NCI-H446 treated with DMSO at 0.1 percent for 48 hours (cell line): ENCODE measurements at places on chromosomes 5 and 9.

GRCh38 chr9:85510830-85511504 is 230.8 kb downstream of the AGTPBP1 start:
- no peak for DNase-seq

- DNase-seq, result no peak
Observed at GRCh38 chr9:89363311-89363670, 45.0 kb downstream of the SECISBP2 start.

DNA sequence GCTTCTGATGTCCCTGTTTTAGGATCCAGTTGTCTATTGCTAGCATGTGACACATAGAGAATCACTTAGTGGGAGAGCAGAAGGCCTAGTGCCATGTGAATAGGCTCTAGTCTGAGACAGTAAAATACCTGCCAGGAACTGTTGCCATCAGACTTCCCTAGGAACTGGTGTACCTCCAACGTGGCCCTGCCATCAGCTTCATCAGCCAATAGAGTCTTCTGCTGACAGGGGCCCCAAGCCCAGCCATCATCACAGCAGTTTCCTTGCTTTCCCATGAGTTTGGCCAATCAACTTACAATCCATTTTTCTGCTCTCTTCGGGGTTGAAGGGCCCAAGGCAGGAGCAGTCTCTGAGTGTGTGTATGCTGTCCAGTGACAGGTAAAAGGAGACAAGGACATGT is 128.4 kb upstream of the ADRA1B start:
- DNase-seq, result no peak

- no peak for DNase-seq
Observed at GRCh38 chr9:4684820-4685219, 5.5 kb downstream of the CDC37L1 start.

GRCh38 chr9:127118597-127119319 is 3.7 kb downstream of the ANGPTL2 start:
- DNase-seq, result no peak

DNA sequence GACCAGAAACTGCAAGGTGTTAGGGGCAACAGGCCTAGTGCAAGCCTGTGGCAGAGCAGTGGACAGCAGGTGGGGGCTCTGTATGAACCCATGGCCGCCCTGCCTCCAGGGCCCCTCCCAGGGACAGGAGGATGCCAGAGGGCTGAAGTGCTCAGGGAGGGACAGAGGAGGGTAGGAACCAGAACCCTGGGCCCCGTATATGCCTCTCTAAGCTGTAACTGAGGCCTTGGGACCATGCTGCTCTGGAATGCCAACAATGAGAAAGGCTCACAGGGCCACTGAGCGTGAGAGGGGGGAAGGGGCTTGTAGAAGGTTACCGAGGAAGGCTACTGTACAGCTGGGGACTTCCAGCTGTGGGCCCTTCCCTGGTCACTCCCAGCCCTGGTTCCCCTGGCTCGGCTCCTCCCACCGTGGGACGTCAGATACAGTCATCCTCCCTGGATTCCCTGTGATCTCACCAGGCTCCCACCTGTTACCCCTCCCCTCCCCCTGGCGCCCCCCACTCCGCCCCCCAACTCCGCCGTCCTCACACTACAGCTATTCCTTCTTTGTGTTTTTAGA is 21.1 kb downstream of the AQP7 start:
- DNase-seq, result no peak

DNA sequence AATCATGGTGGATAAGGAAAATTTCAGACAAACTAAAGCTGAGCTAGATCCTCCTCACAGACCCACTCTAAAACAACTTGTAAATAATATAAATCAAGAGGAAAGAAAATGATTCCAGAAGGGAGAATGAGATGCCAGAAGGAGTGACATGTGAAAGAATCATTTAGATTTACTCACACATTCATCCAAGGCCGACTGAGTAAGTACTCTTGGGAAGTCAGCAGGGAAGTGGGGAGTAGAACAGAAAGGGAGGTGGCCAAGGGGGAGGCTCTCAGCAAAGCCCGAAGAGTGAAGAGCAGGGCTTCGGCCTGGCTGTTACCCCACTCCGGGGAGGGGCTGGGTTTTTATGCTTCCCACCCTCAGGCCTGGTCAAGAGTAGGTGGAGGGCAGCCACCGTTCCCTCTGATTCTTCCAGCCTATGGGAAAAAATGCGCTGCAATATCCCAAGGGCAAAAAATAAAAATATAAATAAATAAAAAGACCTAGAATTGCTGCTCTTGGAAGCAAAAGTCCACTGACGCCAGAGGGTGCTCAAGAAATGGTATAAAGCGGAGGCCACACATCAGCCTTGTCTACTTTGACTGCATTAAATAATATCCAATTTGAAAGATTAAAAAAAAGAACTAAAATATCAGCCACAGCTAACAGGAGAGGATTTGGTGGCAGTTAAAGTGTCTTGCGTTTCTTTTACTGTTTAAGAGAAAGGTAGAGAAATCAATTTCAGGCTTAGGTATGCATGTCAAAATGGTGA is 110.2 kb upstream of the COL5A1 start:
- DNase-seq, result no peak

GRCh38 chr5:34509392-34509791 is 146.7 kb upstream of the RAI14 start:
- no peak for DNase-seq

GRCh38 chr5:96474073-96474472 is 41.0 kb upstream of the PCSK1 start:
- no peak for DNase-seq

- DNase-seq, result no peak
Observed at GRCh38 chr5:119393201-119393691, 37.4 kb downstream of the TNFAIP8 start.

GRCh38 chr5:122507581-122507980 is 195.5 kb downstream of the SNCAIP start:
- DNase-seq, result no peak

- DNase-seq, result no peak
Observed at GRCh38 chr9:89473762-89474469, 24.0 kb downstream of the SEMA4D start.

GRCh38 chr5:175444060-175444904 is at the start of gene DRD1:
Gene DRD1, minus strand, starts transcription at chr5:175444182. Its CDS starts 1,083 bp downstream, at chr5:175443099.
- no peak for DNase-seq

DNA sequence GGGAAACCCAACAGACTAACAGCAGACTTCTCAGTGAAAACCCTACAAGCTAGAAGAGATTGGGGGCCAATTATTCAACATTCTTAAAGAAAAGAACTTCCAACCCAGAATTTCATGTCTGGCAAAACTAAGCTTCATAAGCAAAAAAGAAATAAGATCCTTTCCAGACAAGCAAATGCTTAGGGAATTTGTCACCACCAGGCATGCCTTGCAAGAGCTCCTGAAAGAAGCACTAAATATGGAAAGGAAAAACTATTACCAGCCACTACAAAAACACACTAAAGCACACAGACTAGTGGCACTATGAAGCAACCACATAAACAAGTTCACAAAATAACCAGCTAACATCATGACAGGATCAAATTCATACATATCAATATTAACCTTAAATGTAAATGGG is 131.1 kb downstream of the OR2K2 start:
- no peak for DNase-seq

GRCh38 chr9:109017061-109017460 is 3.8 kb upstream of the CTNNAL1 start:
- no peak for DNase-seq

DNA sequence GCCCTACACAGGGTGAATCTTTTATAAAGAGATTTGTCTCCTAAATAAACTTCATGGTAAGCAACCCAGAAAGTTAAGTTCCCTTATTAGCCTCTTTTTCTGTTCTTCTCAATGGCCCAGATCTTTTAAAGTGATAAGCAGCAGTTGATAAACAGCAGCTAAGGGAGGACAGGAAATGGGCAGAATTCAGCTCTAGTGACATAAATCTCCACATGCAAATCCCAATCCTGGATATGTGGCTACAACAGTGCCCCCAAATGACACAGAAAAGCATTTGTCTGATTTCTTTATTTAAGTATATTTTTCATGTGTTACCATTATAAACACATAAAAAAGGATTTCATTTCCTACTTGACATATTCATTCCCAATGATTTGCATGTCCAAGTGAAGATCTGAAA is 199.0 kb downstream of the DTWD2 start:
- no peak for DNase-seq

GRCh38 chr9:94908011-94908563 is 181.6 kb downstream of the AOPEP start:
- DNase-seq, result no peak

DNA sequence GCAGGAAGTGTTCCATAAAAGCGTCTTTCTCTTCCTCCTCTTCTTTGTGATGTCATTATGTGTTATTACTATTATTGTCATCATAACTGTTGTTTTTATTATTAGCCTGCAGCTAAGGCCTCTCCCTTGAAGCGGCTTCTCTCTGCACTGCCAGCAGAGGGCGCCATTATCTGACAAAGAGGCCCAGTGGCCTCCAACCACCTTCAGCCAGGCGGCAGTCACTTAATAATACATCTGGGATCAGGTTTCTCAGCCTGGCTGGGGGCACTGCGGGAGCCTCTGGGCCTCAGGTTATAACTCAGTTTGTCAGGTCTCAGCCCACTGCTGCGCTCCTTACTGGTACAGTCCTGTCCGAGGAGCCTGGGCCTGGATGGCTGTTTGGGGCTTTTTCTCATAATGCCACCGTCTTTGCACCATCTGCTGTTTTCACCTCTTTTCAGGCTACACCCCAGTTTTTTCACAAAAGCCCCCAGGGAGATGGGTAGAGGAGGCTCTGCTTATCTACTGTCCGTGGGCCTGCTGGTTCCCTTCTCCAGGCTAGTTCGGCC is 281.9 kb downstream of the NSG2 start:
- DNase-seq, result no peak

DNA sequence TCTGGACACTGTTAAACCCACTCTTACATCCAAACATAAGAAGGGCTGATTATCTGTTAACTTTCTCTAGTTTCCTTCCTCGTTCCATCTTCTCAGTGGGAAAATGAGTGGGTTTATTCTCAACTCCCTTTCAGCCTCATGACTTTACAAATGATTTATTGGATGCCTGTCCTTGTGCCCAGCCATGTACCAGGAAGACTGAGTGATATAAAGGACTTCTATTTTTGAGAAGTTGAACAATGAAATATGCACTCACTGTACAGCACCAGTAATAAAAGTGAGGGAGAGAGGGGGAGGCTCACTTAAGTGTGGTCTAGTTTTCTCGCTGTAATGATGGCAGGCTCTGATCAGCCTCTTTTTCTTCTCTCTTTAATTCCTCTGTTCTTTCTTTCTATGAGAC is 277.6 kb downstream of the SMARCA2 start:
- no peak for DNase-seq

DNA sequence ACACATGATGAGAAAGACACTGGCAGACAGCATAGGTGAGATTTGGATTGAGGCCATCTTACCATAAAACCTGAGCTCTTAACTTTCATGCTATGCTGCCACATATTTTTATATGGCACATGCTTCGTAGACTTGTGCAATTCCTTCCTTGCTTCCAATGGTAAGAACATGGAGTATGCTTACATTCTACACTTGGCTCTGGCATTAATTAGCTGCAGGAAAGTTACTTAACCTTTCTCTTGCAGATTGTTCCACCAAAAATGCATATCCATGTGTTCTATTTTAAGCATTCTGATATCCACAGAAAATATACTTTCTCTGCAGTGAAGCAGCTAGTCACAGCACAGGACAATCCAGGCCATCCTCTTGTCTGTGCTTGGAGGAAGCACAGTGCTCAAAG is 119.4 kb downstream of the MPDZ start:
- DNase-seq, result no peak

DNA sequence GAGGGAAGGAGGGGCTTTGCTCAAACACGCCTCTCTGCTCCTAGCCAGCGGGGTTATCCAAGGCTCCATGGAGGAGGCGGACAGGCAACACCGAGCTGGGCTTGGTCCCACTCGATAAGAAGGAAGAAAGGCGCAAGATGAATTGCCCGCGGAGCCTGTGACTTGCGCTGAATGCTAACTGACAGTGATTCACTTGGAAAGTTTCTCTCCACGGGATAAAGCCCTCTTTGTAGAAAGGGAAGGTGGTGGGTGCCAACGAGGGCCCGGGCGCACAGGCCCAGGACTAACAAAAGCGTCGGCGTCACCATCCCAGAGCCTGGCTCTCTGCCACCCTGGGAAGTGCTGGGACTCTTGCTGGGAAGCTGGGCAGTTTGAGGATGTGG is 76.0 kb downstream of the VAV2 start:
- no peak for DNase-seq

DNA sequence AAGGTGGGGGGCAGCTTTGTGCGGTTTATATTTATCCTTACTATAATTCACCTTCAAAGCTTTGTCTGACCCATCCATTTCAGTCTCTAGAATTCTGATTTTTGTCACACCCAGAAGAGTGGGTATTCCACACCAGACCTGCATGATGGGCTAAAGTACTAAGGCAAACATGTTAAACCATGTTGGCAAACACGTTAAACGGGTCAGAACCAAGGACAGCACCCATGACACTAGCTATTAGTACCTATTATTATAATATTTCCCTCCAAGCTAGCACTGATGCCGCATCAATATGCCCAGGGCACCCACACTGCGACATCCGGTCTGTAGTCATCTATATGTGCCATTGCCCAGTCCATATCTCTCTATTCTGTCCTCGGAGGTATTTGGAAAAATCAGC is 104.7 kb downstream of the FBXW11 start:
- DNase-seq, result no peak

GRCh38 chr9:137304383-137305059 is 2.5 kb upstream of the NRARP start:
- DNase-seq, result no peak

DNA sequence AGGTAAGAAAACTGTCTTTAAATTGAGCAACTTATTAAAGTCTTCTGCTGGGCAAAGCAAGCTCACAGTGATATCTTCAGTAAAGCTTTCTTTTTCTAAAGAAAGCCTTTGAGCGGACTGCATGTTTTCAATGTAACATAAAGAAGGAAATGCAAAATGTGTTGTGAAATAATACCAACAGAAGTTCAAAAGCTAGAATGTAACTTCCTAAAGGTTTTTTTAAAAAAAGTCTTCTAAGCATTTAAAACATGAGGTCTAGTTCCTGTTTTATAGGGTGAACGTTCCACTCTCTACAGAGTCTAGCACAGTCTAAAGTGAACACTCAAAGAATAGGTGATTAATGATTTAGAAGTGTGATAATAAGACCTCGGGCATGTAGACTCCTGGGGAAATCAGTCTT is 62.9 kb downstream of the DENND1A start:
- DNase-seq, result no peak

DNA sequence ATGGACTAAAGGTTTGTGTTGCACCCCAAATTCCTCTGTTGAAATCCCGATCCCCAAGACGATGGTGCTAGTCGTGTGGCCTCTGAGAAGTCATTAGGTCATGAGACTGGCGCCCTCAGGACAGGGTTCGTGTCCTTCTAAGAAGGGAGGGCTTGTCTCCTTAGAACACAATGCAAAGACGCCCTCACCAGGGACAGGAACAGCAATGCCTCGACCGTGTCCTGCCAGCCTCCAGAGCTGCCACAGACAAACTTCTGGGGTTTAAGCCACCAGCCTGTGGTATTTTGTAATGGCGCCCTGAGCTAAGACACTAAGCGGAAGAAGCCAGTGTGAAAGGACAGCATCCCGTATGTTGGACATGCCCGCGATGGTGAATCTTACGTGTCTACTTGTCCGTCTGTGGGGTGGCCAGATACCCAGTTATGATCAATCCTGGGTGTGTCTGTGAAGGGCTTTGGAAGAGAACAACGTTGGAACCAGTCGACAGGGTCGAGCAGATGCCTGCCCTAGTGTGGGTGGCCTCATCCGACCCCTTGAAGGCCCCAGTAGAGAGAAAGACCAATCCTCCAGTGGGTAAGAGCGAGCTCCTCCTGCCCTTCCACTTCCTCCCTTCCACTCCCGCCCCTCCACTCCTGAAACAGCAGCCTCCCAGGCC is 279.2 kb upstream of the IRX2 start:
- DNase-seq, result no peak
